ENCODE measurements at places on chromosomes 7 and 10. TPM values are rescaled to one million over a fixed set of nuclear protein-coding genes. Genes with fewer than 3 reads are reported as not detected.

NPY gene
- total RNA-seq, result not detected

TPK1 gene
- 1.3 TPM for total RNA-seq

IL2RA gene
- total RNA-seq, result not detected

CLDN4 gene
- total RNA-seq, result 8.1 TPM

BMS1 gene
- 29.3 TPM for total RNA-seq

NOS3 gene
- total RNA-seq, result 5.3 TPM
